ENCODE measurements at places on chromosomes 2 and 18.
A peak's percentile ranks its signal among the peaks of the same experiment; 100 is the strongest.

- DNase-seq = no peak
These were observed 47.8 kb downstream of the SH3YL1 start for GRCh38 chr2:216068-216467.

GRCh38 chr2:43214253-43214652 lies 12.2 kb downstream of the ZFP36L2 start:
- no peak for DNase-seq

DNA sequence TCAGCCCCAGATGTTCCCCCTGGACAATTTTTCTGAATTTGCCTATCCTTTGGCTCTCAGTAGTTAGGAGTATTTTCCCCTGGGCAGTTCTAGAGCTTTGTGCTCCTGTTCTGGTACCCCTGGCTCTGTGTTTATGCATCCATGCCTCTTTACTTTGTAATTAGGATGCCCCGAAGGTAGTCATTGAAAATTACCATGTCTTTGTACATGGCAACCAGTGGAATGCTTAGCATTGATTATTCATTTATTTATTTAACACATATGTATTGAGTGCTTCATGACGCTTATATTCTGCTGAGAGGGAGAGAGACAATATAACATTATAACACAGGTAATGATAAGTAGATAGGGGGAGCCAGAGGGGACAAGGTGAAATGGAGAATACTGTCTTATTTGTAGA lies 346.5 kb downstream of the PARD3B start:
- DNase-seq = no peak

DNA sequence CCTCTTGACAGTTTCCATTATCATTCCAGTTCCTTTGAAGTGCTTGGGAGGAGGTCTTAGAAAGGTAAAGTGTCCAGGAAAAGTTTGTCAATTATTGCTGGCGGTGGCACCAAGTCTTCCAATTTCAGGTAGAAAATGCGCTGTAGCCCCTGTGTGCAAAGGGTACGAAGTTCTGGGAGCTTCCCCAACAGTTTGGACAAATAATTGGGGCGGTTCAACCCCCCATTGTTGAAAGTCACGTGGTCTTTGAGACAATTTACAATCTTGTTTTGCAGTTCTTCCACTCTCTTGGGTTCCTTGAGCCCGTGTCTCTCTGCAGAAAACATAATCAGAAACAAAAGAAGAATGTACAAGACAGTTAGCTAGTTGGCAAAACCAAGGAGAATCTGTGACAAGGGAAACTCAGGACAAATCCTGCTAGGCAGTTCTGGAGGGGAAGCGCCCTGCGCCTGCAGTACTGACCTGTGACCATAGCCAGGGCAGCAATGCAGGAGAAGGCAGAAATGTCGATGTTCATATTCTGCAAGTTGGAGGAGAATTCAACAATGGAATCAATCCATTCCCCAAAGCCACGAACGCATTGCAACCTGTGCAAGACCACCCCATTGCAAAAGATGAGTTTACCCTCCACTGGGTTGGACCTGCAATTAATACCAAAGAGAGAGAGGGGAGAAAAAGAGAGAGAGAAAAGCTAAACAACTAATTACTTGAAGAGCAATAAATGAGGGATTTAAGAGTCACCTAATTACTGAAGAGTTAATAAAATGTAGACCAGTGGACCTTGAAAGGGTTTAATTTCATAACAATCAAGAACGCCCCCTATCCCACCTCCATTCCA lies 6.6 kb downstream of the NR4A2 start:
- DNase-seq = no peak

GRCh38 chr2:204888222-204888621 lies 342.9 kb downstream of the PARD3B start:
- no peak for DNase-seq

DNA sequence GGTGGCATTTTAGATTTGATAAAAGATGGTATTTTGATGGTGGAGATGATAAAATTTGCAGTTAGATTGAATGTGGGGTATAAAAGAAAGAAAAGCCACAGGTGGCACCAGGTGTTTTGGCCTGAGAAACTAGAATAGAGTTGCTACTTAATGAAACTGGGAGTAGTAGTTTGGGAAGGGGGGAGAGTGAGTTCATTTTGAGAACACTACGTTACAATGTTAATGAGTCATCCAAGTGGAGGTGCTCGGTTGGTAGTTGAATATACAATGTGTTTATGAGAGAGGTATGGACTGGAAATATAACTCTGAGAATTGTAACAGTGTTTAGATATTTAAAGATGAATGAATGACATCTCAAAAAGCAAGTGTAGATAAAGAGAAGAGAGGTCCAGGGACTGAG lies 26.4 kb downstream of the EPG5 start:
- DNase-seq = no peak

- DNase-seq = peak; percentile 21
These were observed 865.0 kb upstream of the CDH2 start for GRCh38 chr18:29041976-29042375.

DNA sequence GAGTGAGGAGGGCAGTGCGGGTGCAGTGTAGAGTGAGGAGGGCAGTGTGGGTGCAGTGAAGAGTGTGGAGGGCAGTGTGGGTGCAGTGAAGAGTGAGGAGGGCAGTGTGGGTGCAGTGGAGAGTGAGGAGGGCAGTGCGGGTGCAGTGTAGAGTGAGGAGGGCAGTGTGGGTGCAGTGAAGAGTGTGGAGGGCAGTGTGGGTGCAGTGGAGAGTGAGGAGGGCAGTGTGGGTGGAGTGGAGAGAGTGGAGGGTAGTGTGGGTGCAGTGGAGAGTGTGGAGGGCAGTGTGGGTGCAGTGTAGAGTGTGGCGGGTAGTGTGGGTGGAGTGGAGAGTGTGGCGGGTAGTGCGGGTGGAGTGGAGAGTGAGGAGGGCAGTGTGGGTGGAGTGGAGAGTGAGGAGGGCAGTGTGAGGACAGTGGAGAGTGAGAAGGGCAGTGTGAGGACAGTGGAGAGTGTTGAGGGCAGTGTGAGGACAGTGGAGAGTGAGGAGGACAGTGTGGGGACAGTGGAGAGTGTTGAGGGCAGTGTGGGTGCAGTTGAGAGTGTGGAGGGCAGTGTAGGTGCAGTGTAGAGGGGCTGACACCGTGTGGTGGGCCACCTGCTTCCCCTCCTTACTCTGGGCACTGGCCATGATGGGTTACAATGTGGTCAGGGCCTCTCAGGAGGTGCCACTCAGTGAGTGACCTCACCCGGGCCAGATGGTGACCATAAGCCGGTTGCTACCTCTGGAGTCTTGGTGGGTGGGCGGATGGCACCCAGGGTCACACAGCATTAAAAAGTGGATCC lies 28.5 kb downstream of the INPP4A start:
- no peak for DNase-seq

- peak; percentile 52 for DNase-seq
These were observed 72.3 kb downstream of the SPATS2L start for GRCh38 chr2:200378652-200379290.

- DNase-seq = no peak
These were observed 74.5 kb downstream of the MDH1 start for GRCh38 chr2:63663013-63663864.

- DNase-seq = no peak
These were observed 24.3 kb upstream of the COL6A3 start for GRCh38 chr2:237438080-237438940.

GRCh38 chr2:26268213-26268612 lies 23.5 kb downstream of the HADHB start:
- no peak for DNase-seq

DNA sequence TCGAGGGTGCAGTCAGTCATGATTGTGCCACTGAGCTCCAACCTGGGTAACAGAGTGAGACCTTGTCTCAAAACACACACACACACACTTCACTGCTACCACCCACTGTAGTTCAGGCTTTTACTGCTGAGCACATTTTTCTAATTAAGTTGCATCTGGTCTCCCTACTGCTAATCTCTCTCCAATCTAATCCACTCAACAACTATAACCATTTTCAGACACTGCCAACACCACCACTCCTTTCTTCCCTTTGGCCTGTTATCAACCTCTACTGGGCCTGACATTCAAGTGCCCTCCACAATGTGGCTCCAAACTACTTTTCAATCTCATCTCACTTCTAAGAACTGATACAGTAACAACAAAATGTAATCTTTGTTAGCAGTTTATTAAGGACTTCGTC lies 44.8 kb downstream of the RMP24 start:
- DNase-seq = peak; percentile 65

GRCh38 chr2:165743442-165743841 lies 50.6 kb downstream of the GALNT3 start:
- no peak for DNase-seq

DNA sequence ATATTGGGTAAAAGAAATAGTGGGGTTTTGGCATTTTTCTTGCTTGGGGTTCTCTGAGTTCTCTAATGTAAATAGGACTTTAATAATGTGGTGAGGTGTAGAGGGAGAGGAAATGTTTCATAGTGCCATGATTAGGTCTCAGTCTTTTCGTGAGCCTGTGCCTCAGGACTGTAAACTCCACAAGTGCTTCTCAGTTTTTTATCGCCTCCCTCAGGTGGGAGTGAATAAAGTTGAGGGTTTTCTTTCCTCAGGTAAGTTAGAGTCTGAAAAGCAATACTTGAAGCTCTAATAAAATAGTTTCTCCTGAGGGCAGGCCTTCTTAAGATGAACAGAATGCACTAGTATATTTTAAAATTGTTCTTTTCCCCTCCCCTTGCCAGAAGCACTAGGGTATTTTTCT lies 243.1 kb upstream of the SETBP1 start:
- no peak for DNase-seq

DNA sequence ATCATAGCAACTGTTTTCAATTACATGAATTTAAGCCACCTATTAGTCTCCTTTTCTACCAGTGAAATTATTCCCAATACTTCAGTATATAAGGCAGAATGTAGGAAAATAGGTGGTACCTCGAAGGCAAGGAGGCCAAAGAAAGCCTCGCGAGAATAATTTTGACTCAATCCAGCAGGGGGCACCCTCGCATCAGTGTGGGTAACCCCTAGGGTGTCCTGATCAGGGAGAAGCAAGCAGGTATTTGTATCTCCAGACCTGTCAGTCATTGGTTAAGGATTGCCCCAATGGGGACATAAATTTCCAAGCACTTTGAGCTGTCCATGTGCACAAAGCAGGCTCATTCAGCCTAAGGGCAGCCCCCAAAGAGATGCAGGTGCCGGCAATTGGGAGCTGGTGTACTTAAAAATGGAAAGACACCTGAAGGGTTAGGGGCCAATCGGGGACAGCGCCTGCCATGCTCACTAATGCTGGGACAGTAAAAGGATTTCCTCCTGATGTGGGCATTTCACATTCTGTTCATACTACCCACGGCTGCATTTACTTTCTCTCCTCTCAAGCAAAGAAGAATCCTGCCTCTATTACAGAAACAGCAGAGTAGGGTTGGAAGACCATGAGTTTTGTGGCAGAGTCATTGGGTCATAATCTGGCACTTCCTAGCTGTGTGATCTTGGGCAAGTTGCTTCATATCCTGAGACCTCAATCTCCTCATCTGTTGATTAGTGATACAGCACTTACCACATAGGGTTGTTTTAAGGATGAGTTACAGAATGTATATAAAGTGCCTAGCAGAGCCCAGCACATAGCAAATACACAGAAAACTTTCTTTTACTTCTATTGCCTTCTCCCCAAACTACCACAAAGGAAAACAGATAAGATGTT lies 136.1 kb downstream of the ICOS start:
- DNase-seq = peak; percentile 72

DNA sequence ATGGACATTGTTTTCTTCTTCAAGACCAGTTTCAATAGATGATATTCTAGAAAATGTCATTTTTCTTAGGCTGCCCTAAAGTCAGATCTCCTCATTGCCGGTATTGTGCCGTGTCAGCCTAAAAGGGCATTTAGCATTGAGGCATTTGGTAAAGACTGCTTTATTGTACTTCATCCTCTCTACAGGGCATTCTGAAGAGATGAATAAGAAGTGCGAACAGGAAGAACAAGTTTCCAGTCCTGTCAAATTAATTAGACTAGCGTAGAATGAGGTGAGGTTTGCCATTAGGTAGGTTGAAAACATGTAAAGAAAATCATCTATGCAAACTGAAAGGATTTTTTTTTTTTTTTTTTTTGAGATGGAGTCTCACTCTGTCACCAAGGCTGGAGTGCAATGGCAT lies 60.6 kb downstream of the ETAA1 start:
- no peak for DNase-seq

DNA sequence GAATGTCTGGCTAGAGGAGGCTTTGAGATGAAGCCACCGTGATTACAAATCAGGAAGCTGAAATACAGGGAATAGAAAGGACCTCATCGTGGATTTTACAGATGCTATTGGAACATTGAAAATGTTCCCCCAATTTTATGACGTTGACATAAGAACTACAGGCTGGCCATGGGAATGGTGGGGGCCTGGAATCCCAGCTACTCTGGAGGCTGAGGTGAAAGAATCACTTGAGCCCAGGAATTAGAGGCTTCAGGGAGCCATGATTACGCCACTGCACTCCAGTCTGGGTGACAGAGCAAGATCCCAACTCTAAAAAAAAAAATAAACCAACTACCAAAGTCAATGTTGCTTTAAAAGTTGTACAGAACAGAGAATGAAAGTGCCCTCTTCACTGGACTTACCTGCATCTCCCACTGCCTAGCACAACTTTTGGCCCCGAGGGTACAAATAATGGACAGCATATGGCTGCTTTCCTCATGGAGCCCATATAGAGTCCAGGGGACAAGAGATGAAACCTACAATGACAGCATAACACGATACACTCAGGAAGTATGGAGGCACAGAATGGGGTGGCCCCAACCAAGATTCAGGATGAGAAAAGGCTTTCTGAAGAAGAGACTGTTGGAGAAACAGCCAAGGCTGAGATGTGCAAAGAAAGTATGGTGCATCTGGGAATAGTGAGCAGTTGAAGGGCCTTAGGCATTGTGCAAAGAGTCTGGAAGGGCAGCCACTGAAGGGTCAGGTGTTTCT lies 254.8 kb downstream of the MYCN start:
- DNase-seq = no peak

GRCh38 chr2:79547568-79547967 lies 34.7 kb downstream of the CTNNA2 start:
- DNase-seq = no peak

GRCh38 chr2:152715854-152716428 lies 1.3 kb downstream of the PRPF40A start:
- DNase-seq = peak; percentile 72

DNA sequence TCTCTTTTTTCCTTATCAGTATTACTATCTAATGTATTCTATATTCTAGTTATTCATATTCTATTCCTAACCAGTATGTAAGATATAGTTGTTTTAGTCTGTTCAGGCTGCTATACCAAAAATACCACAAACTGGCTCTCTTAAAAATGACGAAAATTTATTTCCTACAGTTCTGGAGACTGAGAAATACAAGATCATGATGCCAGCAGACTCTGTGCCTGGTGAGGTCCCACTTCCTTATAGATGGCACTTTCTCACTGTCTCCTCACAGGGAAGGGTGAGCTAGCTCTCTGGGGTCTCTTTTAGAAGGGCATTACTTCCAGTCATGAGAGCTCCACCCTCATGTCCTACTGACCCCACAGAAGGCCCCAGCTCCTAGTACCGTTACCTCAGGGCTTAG lies 4.8 kb upstream of the ARHGAP15 start:
- DNase-seq = no peak
